ENCODE measurements at places on chromosomes 12 and 14.

DNA sequence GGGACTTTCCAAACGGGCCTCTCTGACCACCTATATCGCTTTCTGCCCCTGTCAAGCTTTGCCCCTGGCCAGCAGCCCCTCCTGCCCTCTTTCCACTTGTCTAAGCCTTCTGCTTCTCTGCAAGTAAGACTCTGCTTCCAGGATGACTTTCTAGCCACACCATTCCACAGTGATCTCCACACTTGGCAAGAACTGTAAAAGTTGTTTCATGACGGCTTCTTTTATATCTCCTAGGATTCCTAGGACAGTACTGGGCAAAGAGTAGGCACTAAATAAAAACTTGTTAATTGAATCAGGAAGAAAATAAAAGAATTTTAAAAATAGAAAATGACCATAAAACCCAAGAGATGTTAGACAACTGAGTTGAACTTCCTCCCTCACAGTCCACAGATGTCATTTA is 1.8 kb upstream of the PTPN21 start:
- no peak for DNase-seq

- DNase-seq: peak; percentile 53
These were observed 24.3 kb upstream of the RCOR1 start for GRCh38 chr14:102568115-102568614.

DNA sequence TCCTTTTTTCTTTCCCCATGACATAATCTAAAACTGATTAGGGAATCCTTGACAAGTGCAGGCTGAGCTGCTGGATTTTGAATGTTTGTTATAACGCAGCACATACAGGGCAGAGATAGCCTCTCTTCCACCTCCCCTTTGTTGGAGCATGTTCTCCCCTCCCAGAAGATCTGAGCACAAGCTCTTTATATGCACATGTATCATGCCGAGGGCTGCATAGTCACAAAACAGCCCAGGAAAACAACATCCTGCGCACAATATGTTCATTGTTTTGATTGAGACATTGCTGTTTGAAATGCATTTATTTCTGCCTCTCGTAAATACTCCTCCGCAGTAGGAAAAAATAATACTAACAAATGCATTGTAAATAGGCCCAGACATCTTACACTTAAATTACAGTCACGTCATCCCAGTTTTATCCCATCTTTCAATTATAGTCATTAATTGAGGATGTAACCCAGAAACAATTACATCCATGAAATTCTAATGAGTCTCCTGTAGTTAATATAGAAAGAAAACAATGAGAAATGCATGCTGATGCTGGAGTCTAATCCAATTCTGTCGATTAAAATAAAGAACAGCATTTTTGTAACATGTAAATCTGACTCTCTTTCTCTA is 401.8 kb downstream of the BTG1 start:
- DNase-seq: no peak

- DNase-seq: no peak
These were observed 98.4 kb downstream of the EFCAB11 start for GRCh38 chr14:89855961-89856656.

DNA sequence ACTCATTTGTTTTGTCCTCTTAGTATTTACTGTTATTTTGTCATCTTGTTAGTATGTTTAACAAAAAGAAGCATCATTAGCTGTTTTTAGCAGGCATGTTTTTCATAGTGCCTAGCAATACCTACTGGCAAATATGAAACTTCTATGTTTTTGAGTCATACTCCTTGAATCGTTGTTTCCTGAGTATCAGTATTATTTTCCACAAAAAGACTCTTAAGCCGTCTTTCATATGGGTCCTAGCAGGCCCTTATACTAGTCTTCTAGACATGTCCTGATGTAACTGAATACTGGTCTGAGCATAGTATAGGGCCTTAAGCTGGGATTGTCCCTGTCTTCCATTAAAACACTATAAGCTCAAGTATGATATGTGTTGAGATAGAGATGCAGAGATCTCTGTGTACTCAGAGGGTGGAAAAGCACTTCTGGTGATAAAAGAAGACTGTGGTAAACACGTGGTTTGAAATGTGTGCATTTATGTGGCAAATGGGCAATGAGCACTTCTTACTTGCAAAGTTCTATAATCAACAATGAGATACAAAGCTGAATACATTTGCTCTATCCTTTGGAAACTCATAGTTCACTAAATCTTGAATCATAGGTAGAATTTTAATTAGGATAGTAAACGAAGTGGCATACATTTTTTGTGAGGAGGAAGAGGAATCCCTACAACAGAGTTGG is 348.8 kb downstream of the PDZRN4 start:
- no peak for DNase-seq

- no peak for DNase-seq
These were observed 674.1 kb upstream of the ATXN7L3B start for GRCh38 chr12:73863546-73863945.

GRCh38 chr14:35847636-35848035 is 21.5 kb downstream of the BRMS1L start:
- no peak for DNase-seq

GRCh38 chr14:66939409-66939808 is 249.8 kb upstream of the GARIN2 start:
- no peak for DNase-seq

DNA sequence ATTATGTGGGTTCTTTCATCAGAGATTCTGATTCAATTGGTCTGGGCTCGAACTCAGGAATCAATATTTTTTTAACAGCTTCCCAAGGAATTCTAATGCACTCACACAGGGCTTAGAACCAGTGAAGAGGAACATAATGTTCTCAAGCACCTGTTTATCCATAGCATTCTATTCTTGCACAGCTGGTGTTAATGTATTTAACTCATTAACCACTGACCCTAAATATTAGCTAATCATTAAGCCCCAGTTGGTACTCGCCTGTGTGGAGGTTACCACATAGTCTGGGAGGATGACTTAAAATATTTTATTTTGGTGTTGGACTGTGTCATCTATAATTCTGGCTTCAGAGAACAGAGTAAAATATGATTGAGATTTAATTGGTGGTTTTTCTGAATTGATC is 45.3 kb downstream of the LRP6 start:
- no peak for DNase-seq

GRCh38 chr14:22481546-22481945 is 107.5 kb downstream of the DAD1 start:
- DNase-seq: no peak

GRCh38 chr14:84520711-84521338 is 1009.1 kb upstream of the FLRT2 start:
- no peak for DNase-seq

- no peak for DNase-seq
These were observed 28.2 kb downstream of the KIAA0586 start for GRCh38 chr14:58455593-58456265.

GRCh38 chr14:90140298-90140955 is 78.6 kb downstream of the KCNK13 start:
- no peak for DNase-seq

DNA sequence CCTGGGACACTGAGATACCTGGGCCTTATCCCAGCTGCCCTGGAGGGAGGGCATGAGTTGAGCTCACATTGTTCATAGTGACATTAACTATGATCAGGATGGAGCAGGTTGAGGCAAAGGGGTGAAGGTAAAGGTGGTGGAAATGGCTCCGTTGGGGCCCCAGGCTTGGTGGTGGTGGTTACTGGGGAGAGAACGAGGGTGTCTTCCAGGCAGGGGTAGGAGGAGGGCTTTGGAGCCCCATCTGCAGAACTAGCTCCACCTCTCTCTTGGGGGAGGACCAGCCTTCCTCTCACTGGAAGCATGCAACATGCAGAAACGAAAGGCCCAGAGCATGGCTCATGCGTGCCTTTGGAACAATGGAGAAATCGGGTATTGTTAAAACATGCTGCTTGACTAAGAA is 217.0 kb downstream of the SLC41A2 start:
- DNase-seq: no peak

GRCh38 chr14:23829736-23830471 is 123.7 kb upstream of the DHRS4 start:
- DNase-seq: no peak
